Suprapubic skin (tissue), 4 donors: ENCODE measurements at places on chromosomes 12 and 14.

GRCh38 chr12:115916910-115917668 lies 360.4 kb downstream of the MED13L start:
- peak; percentile 69 for DNase-seq

GRCh38 chr14:87688524-87688923 lies 304.5 kb downstream of the GALC start:
- DNase-seq: no peak

DNA sequence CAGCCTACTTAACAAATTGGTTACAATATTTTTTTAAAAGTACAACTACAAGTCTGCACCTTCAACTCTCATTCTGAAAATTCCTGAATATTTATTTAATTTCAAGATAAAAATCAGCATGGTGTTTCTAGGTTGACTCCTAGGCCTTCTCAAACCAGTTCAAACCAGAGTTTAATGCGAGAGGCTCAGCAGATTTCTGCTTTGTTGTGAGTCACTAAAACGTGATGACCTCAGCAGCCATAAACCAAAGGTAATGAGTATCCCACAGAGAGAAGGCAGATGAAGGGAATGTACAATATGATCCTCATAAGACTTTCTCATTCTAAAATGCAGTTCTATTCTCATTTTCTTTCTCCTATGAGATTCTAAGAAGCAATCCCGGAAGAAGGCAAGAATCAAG lies 1.5 kb downstream of the PRDM4 start:
- no peak for DNase-seq

DNA sequence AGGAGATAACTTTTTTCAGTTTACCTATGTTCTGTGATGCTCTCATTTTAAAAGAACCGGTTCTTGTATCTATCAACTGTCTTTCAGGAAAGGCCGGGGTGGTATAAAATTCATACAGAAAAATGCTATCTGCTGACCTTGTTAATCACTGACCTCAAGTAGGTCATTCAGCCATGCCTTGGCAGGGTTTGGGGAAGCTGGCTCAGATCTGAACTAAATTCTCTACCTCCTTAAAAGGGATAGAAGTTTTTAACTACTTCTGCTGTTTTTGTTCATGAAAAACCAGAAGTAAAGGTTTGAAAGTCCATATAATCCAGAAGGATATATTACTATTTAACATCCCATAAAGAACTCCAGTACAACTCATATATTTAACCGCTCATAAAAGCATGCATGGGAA lies 10.1 kb downstream of the MYRFL start:
- no peak for DNase-seq

GRCh38 chr12:110591451-110592051 lies 8.4 kb upstream of the PPTC7 start:
- DNase-seq: no peak

GRCh38 chr12:31117203-31118011 lies 43.7 kb downstream of the DDX11 start:
- DNase-seq: peak; percentile 58

GRCh38 chr14:22218728-22219127 lies 370.3 kb downstream of the DAD1 start:
- no peak for DNase-seq

- DNase-seq: no peak
These were observed 105.4 kb downstream of the FBXL14 start for GRCh38 chr12:1488908-1489381.
